Neural progenitor cell (in vitro differentiated cells): ENCODE measurements at places on chromosomes 7 and 10.

- no peak for DNase-seq
Measured at GRCh38 chr7:116616555-116617059, 55.4 kb upstream of the MET start.

GRCh38 chr10:106938513-106938912, 226.0 kb downstream of the SORCS1 start:
- DNase-seq: no peak

DNA sequence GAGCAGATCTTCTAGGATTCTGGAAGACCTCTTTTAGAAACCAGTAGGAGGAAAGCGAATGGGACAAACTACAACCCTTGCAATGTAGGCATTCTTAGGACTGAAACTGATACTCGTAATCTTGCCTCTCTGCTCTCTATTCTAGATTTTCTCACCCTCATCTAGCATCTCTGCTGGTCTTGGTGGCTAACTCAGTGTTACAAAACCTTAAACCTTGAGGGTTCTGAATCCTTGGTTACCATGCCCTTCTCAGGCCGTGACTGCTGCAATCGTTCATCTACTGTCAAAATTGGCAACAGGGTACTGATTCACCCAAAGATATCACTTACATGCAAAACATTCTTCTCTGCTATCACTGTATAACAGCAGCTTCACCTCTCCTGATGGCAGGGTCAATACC, 55.2 kb downstream of the SAMD9 start:
- no peak for DNase-seq

GRCh38 chr7:134427896-134428295, 31.0 kb downstream of the AKR1B1 start:
- DNase-seq: no peak

GRCh38 chr7:44466300-44467216, 23.9 kb downstream of the NUDCD3 start:
- DNase-seq: no peak

- DNase-seq: no peak
Measured at GRCh38 chr10:29600821-29601220, 34.0 kb downstream of the SVIL start.

DNA sequence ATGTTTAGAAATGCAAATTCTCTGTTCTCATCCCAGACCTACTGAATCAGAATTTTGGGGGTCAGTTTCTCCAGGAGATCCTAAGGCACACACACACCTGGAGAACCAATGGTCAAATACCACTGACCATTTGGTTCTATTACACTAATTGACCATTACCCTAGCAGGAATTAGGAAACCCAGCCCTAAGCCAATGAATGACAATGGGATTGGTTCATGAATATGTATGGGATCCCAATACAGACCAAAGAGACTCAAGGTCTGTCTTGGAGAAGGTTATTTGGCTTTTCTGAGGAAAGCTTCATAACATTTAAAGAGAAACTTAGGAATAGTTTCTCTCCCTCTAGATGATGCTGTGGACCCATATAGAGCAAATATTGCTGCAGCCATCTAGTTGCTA, 317.0 kb downstream of the BMPER start:
- no peak for DNase-seq

- no peak for DNase-seq
Measured at GRCh38 chr10:91589015-91589657, 43.7 kb downstream of the PPP1R3C start.

DNA sequence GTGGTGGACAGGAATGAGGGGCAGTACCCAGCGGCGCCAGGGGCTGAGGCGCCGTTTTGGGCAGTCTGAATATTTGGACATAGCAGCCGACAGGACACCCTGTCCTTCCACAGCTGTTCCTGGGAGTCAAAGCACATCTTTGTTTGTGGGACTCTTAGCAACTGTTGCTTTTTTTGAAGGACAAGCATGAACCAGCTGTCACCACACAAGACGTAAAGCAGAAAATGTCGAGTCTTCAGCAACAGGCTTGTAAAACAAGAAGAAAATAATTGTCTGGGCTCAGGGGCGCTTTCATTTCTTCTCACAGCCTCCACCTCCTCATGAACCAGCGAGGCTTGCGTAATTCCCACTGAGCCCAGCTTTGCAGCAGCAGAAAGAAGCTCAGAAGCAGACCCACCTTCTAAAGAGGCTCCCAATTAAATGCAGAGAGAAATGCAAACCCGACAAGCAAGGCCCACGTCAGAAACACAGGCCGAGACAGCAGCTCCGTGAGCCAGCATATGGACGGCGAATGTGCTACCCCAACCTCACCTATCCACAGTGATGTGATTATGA, 68.9 kb upstream of the DNAAF5 start:
- DNase-seq: no peak

DNA sequence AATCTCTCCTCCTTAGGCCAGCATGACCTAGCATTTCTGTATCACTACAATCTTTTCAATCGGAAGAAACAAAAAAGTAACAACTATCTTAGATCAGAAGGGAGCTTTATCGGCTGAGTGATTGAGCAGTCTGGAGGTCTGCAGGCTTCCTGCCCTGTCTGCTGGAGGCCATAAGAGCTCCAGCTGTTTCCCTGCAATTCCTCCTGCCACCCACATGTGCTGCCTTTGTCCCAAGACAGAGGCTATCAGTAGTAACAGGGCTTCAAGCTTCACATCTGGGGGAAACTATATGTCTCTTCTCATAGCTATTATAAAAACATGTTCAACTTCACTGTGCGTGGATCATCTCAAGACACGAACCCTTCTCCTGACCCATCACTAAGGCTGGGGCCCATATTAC, 70.1 kb upstream of the VWC2 start:
- DNase-seq: no peak

GRCh38 chr10:130769146-130770017, 542.1 kb downstream of the TCERG1L start:
- DNase-seq: no peak

- no peak for DNase-seq
Measured at GRCh38 chr10:49408519-49409306, 12.8 kb upstream of the DRGX start.

DNA sequence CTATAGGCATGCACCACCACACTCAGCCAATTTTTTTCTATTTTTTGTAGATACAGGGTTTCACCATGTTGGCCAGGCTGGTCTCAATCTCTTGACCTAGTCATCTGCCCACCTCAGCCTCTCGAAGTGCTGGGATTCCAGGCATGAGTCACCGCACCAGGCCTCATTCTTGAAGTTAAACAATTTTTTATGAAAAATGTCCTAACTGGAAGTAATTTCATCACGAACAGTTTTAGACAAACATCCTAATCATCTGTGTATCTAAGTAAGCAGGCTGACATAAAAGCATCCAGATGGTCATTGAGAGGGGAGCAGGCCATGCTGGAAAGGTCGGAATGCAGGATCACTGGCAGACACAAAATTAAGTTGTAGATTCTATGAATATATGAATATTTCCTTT, 269.1 kb downstream of the ZMYND11 start:
- no peak for DNase-seq

DNA sequence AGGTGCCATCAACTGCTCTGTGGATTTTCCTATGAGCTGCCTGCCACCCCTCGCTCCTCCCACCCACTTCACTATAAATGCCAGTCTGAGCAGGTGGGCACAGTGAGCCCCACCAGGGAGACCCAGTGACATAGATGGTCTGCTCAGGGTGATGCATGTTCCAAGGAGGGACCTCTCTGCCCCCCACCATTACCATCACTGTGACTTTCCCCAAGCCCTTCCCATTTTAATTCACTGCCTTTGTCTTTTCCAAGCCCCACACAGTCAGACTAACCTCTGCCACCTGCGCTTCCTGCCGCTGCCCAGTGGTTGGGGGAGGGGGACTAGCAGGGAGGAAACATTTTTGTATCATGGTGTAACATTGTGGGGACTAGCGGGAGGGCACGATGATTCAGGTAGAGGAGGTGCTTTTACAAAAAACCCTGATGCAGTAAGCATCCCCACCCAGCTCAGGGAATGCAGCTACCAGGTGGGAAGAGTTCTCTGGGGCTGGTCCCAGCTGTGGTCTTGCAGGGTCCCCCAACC, 24.6 kb downstream of the PRSS2 start:
- DNase-seq: no peak
